Osteocyte (in vitro differentiated cells): ENCODE measurements at places on chromosomes 2 and 18. TPM values are rescaled to one million over a fixed set of nuclear protein-coding genes. Genes with fewer than 3 reads are reported as not detected.

The CAPN13 gene
- not detected in 2 replicates for total RNA-seq

The ZDBF2 gene
- 24.5 and 28.8 TPM in 2 replicates for total RNA-seq

The COL4A3 gene
- total RNA-seq: 0.32 and 0.57 TPM in 2 replicates

- DNase-seq: no peak
- H3K27ac ChIP-seq: no peak overlapping the region
- no peaks in the 10 kb centered on the region for H3K4me1 ChIP-seq
- H3K27me3 ChIP-seq: peaks cover 11% of the 10 kb centered on the region
- H3K36me3 ChIP-seq: no peaks in the 10 kb centered on the region
Observed at GRCh38 chr2:133557614-133558013, 10.6 kb downstream of the NCKAP5 start.

DNA sequence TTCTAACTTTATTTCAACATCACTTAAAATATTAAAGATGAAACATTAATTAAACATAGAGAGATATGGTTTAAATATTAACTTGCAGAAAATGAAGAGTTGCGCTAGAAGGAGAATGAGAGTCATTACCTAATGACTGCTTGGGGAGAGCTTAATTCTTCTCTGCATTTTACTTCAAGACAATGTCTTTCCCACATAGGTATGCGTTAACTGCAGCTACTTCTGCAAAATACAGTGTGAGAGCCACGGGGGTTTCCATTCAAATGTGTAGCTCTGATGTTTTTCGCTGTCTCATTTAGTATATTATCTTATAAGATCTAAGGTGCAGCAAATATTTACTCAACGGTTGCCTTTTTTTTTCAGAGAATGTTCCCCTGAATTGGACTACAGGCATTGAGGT lies 126.7 kb downstream of the TMX3 start:
- no peaks in the 10 kb centered on the region for H3K36me3 ChIP-seq
- no peak for DNase-seq
- no peak overlapping the region for H3K27ac ChIP-seq
- H3K4me3 ChIP-seq: no peak overlapping the region

DNA sequence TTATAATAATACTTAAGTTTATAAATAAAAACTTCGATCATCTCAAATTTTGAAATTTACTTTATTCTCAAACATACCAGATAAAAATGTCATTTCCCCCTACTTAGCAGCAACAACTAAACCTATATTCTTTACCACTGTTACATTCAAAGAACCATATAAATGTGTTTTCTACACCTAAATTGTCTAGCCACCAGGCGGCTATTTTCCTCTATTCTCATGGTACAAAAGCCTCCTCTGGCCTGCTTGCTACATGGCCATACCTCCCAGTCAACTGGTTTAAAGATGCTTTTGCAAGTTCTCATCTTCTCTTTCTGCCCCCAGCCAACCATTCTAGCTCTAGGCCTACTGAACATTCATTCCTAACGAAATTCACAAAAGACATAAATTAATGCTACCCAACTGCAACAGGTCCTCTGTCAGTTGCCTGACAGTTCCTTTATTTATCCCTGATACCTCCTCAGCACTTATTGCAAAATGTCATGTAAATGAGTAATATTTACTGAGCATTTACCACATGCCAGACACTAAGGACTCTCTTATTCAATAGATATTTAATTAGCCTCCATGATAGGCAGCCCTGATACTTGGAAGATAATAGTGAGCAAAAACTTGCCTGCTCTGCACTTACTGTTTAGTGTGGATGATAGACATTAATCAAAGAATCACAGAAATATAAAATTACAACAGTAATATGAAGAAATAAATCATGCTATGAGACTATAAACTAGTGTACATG lies 5.0 kb downstream of the C1D start:
- DNase-seq: no peak
- no peaks in the 10 kb centered on the region for H3K27me3 ChIP-seq
- no peak overlapping the region for H3K4me3 ChIP-seq
- H3K36me3 ChIP-seq: no peaks in the 10 kb centered on the region
- peaks cover 11% of the 10 kb centered on the region for H3K4me1 ChIP-seq

DNA sequence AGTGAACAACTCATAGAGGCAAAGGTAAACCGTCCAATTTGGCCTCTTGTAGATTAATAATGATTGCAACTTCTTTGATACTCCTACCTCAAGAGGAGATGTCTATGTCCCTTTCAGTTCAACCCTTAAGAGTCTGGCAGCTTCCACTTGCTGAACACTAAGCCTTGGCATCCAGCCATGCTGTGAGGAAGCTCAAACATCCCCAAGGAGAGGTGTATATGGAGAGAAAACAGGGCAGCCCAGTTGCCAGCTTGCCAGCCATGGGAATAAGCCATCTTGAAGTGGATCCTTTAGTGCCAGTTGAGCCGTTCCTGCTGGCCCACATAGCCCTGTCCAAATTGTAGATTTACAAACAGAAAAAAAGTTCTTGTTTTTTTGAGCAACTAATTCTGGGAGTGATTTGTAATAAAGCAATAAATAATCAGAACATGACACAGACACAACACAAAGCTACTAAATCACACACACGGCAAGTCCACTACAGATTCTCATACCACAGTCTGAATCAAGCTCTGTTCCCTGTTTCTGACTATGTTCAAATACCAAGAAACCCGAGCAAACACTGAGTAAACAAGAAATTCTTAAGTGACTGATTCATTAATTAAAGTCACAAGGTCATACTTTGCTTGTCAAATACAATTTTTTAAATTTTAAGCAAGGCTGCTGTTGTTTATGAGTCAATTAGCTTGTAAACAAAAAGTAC lies 96.1 kb downstream of the PID1 start:
- H3K36me3 ChIP-seq: no peaks in the 10 kb centered on the region
- no peak overlapping the region for H3K27ac ChIP-seq
- no peak for DNase-seq
- H3K27me3 ChIP-seq: no peaks in the 10 kb centered on the region

The VSNL1 gene
- not detected in 2 replicates for total RNA-seq

GRCh38 chr18:3452750-3453539 lies 3.0 kb downstream of the TGIF1 start:
- DNase-seq: no peak
- no peaks in the 10 kb centered on the region for H3K27me3 ChIP-seq
- H3K4me3 ChIP-seq: peak overlapping the region; percentile 94
- peaks cover 50% of the 10 kb centered on the region for H3K4me1 ChIP-seq

DNA sequence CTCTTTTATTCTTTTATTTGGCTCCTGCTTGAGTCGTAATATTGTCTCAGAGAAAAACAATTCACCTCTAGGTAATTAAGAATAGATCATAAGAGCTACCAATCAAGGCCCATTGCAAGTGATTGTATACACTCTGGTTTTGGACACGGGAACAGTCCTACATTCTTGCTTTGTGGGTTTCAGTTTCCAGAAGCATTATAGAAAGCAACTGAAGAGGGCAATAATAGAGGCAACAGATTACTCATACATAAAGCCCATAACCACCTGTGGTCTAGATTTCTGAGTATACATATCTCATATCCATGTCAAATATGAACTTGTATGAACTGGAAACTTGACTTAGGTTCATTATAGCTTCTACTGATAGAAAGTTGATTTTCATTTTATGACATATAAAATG lies 65.4 kb downstream of the DIS3L2 start:
- H3K27me3 ChIP-seq: no peaks in the 10 kb centered on the region
- peaks cover 29% of the 10 kb centered on the region for H3K36me3 ChIP-seq
- no peak overlapping the region for H3K27ac ChIP-seq
- DNase-seq: no peak
- no peak overlapping the region for H3K4me3 ChIP-seq

DNA sequence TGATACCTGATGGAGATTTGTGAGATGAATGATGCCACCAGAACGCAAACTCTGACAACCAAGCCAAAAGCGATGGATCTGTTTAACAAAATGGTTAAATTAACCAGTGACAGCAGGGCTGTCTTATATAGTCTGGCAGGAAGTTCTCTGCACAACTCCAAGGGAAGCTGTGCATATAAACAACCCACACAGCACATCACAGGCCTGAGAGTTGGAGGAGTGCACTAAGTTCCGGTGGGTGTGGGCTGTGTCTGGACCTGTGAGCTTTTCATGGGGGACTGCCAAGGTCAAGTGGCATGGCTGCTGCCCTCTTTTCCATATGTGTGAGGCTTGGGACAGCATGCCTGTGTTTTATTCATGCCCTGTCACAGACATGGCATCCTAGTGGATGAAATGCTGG lies 414.6 kb upstream of the TRIB2 start:
- H3K4me1 ChIP-seq: peaks cover 38% of the 10 kb centered on the region
- peak overlapping the region; percentile 58 for H3K27ac ChIP-seq
- H3K36me3 ChIP-seq: peaks cover 5% of the 10 kb centered on the region
- no peaks in the 10 kb centered on the region for H3K27me3 ChIP-seq

DNA sequence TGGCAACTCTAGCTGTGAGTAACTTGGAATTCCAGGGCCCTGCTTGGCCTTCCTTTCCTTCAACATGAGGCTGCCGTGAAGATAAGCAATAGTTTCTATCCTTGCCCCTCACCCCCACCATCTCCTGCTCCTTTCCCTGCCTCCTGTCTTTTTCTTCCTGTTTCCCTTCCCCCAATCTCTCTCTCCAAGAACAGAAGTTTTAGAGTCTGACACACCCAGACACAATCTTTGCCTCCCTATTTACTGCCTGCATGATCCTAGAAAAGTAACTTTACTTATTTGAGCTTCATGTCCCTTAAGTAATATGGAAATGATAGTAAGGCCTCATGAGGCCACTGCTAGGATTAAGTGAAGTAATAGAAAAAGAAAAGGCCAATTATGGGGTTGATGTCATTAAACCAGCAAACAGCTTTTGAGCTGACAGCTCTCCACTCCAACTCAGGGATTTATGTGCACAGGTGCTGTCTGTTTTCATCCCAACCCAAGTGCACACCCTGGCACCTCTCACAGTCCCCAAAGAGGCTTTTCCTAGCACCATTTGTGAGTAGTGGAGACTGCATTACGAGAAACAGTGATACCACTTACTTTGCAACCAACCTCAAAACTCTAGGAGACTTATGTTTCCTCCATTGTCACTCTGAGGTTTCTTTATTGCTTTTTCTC lies 123.7 kb upstream of the SIX3 start:
- H3K36me3 ChIP-seq: no peaks in the 10 kb centered on the region
- no peak overlapping the region for H3K27ac ChIP-seq
- H3K4me3 ChIP-seq: no peak overlapping the region
- peaks cover 64% of the 10 kb centered on the region for H3K27me3 ChIP-seq
- H3K4me1 ChIP-seq: no peaks in the 10 kb centered on the region
- no peak for DNase-seq

DNA sequence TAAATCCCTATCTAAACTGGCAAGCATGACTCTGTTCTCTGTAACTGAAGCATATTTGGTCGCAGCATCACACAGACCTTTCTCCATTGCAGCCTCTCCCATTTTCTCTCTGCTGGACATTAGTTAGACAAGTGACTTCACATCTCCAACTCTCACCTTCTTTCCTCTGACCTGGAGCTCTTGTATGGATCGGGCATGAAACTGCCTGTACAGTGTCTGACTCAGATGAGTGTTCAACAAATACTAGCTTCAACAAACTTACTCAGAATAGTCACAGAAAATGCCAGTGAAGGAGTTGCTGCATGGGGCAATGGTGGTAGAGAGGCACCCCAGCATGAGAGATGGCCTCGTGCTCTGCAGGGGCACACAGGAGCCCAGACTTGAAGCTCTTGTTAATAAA lies 104.7 kb upstream of the COPS8 start:
- peaks cover 65% of the 10 kb centered on the region for H3K27me3 ChIP-seq
- H3K27ac ChIP-seq: no peak overlapping the region
- H3K36me3 ChIP-seq: no peaks in the 10 kb centered on the region
- no peak for DNase-seq

The CAVIN2 gene
- total RNA-seq: 5.3 and 6.6 TPM in 2 replicates

GRCh38 chr2:230944123-230944653 lies 19.1 kb upstream of the GPR55 start:
- H3K27me3 ChIP-seq: peaks cover 4% of the 10 kb centered on the region
- H3K4me3 ChIP-seq: no peak overlapping the region
- H3K27ac ChIP-seq: no peak overlapping the region
- no peaks in the 10 kb centered on the region for H3K36me3 ChIP-seq

The ORC2 gene
- total RNA-seq: 24.0 and 25.5 TPM in 2 replicates

- peaks cover 46% of the 10 kb centered on the region for H3K4me1 ChIP-seq
- no peak overlapping the region for H3K4me3 ChIP-seq
Observed at GRCh38 chr2:236658974-236659757, 89.5 kb downstream of the ACKR3 start.

- no peaks in the 10 kb centered on the region for H3K27me3 ChIP-seq
- no peak for DNase-seq
- peaks cover 57% of the 10 kb centered on the region for H3K4me1 ChIP-seq
- peaks cover 9% of the 10 kb centered on the region for H3K36me3 ChIP-seq
- H3K4me3 ChIP-seq: no peak overlapping the region
Observed at GRCh38 chr2:196275646-196276352, 104.4 kb upstream of the STK17B start.

DNA sequence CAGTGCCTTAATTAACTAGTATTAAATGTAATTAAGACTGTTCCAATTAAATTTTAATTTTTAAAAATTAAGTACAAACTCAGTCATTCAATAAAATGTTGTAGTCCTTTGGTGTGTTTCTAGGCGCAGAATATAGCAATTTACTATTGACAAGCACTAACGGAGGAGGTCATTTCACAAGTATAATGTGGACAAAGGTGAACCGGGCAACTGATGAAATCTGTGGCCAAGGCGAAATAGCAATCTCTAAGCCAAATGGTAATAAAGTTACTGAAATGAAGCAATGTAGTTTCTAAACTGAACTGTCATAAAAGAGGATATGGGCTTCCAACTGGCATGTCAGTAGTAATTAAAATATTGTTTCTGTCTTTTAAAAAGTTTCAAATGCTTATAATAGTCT lies 27.5 kb downstream of the FIGN start:
- H3K36me3 ChIP-seq: peaks cover 12% of the 10 kb centered on the region
- DNase-seq: no peak
- H3K4me1 ChIP-seq: peaks cover 40% of the 10 kb centered on the region
- H3K4me3 ChIP-seq: no peak overlapping the region
- peak overlapping the region; percentile 55 for H3K27ac ChIP-seq

DNA sequence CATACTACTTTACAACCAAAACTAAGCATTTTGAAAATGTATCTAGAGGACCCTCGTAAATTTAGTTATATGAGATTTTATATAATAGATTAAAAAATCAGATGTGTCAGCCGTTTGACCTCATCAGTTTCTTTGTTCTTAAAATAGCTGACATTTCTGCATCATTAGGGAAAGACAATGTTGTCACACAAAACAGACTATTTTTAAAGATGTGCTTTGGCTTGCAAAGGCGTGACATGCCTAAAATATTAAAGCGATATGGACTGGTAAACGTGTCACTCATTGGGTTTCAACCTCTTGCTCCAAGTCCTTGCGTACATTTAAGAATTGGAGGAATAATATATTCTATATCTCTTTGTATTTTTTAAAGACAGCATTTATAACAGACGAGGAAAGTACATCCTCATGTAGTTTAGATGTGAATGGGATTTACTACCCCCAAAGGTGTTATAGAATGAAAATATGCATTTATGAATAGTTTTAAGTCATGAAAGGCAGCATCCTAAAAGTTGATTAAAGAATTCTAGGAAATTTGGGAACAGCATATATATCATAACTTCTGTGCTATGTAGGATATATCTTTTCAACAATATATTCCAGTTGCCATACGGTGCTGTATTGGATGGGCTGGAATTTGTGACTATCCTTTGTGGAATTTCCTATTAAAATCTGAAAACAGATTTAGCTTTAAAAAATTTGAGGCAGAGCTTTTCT lies 3.8 kb downstream of the MYL12A start:
- no peaks in the 10 kb centered on the region for H3K27me3 ChIP-seq
- H3K4me3 ChIP-seq: peak overlapping the region; percentile 58
- H3K36me3 ChIP-seq: peaks cover 48% of the 10 kb centered on the region
- peaks cover 69% of the 10 kb centered on the region for H3K4me1 ChIP-seq
- peak overlapping the region; percentile 80 for H3K27ac ChIP-seq
- DNase-seq: no peak
